ENCODE measurements at places on chromosomes 6 and 20.

DNA sequence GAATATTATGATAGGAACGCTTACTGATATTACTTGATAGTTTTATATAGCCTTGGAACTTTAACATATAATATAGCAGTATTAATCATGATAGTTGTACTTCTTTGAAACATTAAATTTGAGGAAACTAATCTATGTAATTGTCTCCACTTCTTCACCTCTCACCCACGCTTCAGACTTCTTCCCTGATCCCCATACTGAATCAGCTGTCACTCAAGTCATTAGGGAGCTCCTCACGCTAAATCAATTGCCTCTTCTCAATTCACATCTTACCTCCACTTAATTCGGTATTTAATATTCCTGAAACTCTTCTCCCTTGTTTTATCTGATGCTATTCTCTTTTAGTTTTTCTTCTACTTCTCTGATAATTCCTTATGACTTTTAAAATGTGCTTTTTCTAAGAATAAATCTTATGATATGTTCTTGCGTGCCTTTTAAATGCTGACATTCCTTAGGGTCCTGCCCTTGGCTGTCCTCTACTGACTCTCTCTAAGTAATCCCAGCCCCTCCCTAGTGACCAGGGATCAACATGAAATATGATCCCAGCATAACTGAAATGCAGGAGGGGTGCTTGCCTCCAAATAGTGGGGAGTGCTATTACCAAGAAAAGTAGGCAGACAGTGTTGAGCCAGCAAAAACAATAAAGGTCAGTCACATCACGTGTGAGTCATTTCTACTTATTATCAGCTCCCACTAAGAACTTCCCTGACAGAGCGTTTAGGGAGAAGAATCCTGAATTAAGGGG is 9.9 kb downstream of the ANKRD66 start:
- no peak for DNase-seq

DNA sequence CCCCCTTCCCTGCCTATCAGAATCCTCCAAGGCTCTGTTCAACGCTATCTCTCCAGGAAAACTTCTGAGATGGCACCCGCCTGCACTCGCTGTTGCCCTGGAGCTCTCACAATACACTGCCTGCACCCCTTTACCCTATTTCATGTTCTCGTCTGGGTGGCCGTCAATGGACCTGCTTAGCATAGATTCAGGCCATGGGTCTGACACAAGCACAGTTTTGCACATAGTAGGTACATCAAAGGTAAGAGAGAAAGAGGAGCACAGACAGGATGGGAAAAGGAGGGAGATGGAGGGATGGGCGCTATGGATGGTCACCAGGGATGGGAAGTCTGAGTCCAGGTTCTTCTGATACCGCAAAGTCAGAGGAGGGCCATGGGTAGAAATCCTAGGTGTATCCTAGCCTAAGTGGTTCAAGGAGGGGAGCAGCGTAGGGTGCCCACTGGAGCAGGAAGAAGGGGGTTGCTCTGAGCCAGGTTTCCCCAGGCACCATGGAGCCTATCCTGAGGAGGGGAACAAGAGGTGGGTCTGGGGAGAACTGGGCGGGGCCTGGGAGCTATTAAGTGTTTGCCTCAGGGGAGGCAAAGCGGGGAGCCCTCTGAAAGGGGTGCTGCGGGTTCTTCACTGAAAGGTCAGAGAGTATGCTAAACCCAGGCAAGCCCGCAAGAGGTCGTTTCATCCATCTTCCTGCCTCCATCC is 89.3 kb downstream of the MRPL14 start:
- DNase-seq, result no peak

- no peak for DNase-seq
Observed at GRCh38 chr6:18527836-18528743, 140.9 kb downstream of the RNF144B start.

DNA sequence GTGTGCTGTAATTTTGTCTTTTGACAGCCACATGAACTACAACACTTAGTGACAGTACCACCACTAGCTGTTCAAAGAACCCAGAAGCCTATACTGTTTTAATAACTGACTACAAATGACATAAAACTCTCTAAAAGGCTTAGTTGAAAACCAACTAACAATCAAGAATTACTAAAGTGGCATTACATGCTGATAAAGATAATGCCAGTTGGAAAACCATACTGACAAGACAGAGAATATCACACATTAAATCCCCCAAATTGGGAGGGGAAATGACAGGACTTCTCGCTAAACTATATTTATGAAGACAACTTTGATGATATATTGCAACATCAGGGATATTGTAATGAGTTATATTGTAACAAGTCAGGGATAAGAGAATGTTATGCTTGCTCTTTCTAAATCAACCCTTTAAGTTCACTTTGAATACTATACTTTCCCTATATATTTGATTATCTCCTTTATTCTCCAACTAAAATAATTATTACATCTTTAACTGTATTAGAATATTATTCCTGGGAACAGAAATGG is 6.2 kb downstream of the NCOA5 start:
- no peak for DNase-seq

- no peak for DNase-seq
Observed at GRCh38 chr20:7926323-7926722, 13.9 kb downstream of the HAO1 start.

- no peak for DNase-seq
Observed at GRCh38 chr20:46487628-46488027, 25.7 kb downstream of the ZNF334 start.

Data from esophagus squamous epithelium (tissue), 5 donors.